ENCODE measurements at places on chromosomes 1 and 21.

- DNase-seq: no peak
Measured at GRCh38 chr1:43368646-43369020, 822 bp upstream of the ELOVL1 start.

DNA sequence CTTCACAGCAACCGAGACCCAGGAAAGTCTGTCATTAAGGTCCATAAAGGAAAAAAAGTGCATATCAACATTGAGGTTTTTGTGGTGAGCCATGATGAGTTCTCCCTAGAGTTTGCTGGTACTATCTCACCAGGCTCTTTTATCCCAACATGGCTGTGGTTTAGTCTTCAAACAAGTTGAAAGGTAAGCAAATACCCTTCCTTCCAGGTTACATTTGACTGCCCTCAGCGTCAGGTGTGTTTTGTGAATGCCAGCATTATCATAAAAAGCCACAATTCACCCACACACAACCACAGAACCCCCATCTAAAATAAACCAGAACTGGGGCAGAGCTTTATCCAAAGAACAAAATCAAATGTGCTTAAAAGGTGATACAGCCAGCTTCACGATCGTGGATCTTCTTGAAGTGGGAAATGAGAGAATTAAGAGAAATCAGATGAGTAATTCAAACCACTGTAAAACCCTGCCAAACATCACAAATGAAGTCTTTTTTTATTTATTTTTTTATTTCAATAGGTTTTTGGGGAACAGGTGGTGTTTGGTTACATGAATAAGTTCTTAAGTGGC, 64.7 kb downstream of the SETD4 start:
- DNase-seq: no peak

- no peak for DNase-seq
Measured at GRCh38 chr21:34200288-34200905, 127.0 kb downstream of the MRPS6 start.

- no peak for DNase-seq
Measured at GRCh38 chr1:205258719-205259118, 31.0 kb downstream of the TMCC2 start.

DNA sequence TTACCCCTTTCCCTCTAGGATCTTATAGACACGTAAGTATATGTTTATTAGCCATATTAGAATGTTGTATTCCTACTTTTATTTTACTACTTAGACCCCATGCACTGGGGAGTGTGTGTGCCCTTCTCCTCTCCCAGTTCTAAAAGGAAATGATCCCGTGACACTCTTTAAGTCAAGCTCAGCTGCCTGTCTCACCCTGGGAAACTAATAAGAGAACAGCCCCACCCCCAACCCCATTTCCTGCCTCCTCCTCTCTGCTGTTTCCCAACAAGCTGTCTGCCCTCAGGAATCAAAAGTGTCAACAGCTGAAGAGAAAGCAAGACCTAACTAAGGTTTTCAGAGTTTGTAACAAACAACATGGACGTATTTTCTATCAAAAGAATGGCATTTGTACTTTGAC, 92.6 kb upstream of the VAV3 start:
- DNase-seq: no peak

DNA sequence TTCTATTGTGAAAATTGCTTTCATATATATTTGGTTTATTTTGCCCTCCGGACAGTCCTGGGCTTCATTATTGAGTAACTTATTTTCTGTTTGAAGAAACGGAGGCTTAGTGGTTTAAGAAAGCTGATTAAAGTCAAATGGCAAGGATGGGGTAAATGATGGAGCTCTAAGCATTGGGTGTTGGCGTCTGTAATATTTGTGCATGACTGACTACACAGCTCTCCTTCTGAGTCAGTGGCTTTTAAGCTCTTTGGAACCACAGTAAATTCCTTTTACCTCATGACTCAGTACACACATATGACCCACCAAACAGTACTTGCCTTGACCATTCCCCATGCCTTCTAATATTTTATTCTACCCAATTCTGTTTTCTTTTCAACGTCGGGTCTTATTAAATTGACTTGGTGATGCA, 21.0 kb downstream of the B3GALT5 start:
- DNase-seq: peak; percentile 82

- DNase-seq: peak; percentile 68
Measured at GRCh38 chr1:94209425-94209824, 28.0 kb downstream of the ARHGAP29 start.

DNA sequence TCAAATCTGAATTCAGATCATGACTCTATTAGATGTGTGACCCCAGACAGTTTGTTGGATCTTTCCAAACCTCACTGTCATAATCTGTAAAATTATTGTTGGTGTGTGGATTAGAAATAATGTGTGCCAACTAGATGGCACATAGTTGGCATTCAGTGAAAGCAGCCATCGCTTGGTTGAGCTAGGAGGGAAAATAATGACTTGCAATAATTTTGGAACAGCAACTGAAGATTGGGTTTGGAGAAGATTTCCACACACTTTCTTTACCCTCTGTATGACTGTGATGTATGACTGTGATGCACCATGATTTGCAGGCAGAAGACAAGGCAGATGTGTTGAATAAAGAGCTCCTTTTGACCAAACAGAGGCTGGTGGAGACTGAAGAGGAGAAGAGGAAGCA, 24.0 kb upstream of the CACYBP start:
- DNase-seq: no peak

- DNase-seq: no peak
Measured at GRCh38 chr1:223219318-223219635, 76.2 kb upstream of the TLR5 start.

DNA sequence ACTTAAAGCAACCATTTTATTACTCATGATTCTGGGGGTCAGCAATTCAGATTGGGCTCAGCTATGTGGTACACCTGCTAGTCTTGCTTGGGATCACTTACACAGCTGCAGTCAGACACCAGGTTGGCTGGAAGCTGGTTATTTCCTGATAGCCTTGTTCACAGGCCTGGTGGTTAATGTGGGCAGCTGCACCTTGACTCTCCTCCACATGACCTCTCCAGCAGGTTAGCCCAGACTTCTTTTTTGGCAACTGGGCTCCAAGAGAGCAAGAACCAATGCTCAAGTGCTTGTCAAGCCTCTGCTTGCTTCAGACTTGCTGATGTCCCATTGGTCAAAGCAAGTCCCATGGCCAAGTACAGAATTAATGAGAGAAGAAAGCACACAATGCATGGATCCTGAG, 11.8 kb upstream of the POGK start:
- no peak for DNase-seq

DNA sequence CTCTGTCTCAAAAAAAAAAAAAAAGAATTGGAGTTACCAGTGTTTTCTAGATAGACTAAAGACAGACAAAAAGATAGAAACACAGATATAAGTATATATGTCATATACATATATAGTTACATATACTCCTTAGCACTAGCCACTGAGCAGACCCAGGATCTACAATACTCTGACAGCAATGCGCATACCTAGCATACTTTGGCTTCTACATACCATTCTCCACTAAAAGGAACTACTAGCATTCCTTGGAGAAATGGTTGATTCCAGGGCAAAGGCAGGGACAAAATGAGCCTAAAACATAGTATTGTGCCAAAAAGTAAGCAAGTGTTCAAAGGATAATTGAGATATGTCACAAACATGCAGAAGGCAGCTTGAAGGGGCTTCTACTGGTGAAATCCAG, 22.7 kb downstream of the SYNJ1 start:
- peak; percentile 31 for DNase-seq

- DNase-seq: no peak
Measured at GRCh38 chr1:114482585-114482984, 28.4 kb downstream of the TRIM33 start.

- peak; percentile 85 for DNase-seq
Measured at GRCh38 chr1:43867976-43868740, 65.4 kb upstream of the ARTN start.

GRCh38 chr1:99877568-99877967, 27.4 kb downstream of the AGL start:
- no peak for DNase-seq

DNA sequence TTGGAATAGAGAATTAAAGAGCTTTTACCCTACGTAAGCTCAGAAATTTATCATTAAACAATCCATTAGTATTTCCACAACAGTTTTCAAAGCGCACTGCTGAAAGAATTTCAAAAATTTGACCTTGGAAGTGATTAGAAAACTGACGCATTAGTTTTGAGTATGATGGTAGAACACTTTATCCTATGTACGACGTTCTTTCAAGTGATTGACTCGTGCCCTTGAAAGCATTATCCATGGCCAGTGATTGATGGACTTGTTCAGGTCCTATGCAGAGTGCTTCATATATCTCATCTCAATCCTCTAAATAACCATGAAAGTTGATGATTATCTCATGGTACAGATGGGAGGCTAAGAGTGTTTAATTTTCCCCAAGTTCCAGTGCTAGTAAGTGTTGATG, 697.2 kb downstream of the USP25 start:
- peak; percentile 43 for DNase-seq

DNA sequence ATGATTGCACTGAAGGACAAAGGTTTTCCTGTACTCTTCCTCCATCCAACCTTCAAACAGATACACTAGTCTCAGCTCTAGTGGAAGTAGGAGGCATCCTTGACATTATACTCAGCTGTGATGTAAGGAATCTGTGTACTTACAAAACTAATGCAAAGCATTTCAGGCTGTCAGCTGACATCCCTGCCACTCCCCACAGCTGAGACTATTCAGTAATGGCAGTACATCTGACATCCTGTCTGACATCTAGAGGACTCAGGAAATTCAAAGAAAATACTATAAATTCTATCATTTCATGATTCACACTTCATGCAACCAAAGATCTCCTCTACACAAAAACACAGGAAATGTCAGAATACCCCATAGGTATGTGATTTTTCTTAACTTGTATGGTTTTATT, 325.8 kb downstream of the SMYD3 start:
- DNase-seq: no peak

- DNase-seq: no peak
Measured at GRCh38 chr1:160451119-160451858, 50.9 kb downstream of the VANGL2 start.

DNA sequence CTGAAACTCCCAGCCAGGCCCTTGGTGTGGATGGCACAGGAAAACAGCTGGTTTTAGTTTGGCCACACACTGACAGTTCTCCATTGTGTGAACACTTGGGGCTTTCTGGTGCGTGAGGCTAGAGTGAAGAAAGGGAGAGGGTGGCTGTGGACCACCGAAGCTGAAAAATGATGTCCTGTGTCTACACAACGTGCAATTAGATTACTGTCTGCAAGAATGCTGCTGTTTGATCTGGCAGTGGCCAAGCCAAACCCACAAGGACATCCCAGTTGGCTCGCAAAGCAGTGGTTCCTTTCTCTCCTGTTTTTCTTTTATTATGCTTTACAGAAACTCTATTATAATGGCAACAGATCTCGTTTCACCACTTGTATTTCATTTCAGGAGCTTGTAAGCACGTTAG, 58.9 kb downstream of the ERG start:
- DNase-seq: peak; percentile 67

- DNase-seq: no peak
Measured at GRCh38 chr1:211647711-211648121, 27.7 kb downstream of the NEK2 start.

- DNase-seq: no peak
Measured at GRCh38 chr1:169144941-169145626, 38.6 kb downstream of the ATP1B1 start.

- DNase-seq: peak; percentile 24
Measured at GRCh38 chr1:1123581-1124507, 8.0 kb upstream of the C1orf159 start.

GRCh38 chr1:164753521-164754077, 194.6 kb downstream of the PBX1 start:
- peak; percentile 47 for DNase-seq

DNA sequence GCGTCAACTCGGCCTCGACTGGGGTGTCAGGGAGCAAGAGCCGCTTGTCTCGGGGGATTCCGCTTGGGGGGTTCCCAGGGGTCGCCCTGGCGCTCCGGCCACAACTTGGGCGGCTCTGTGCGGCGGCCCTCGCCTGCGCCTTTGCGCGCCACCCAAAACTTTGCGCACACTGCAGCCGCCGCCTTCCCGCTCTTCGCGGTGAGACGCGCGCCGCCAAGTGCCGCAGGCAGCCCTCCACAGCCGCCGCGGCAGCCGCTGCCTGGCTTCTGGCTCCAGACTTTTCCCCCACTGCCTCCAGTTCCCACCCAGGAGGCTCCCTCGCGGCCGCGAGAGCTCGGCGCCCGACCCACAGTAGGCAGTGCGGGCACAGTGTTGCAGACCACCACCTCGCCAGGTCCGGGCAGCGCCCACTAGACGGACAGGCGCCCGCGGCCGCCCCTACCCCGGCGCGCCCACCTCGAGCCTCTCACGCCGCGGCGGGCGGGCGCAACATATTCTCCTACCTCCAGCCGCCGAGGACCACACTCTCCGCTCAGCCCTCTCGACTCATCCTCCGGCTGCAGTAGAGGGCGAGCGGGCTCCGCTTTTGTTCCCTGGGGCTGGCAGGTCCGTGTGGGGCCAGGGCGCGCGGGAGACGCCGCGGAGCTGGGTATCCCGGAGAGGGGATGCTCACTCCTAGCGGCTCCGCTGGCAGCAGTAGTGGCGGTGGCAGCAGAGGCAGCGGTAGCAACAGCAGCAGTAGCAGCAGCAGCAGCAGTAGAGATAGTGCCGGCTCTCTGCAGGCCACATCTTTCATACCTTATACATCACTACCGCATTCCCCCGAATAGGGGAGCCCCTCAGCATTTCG, 296.6 kb downstream of the OMA1 start:
- peak; percentile 18 for DNase-seq

DNA sequence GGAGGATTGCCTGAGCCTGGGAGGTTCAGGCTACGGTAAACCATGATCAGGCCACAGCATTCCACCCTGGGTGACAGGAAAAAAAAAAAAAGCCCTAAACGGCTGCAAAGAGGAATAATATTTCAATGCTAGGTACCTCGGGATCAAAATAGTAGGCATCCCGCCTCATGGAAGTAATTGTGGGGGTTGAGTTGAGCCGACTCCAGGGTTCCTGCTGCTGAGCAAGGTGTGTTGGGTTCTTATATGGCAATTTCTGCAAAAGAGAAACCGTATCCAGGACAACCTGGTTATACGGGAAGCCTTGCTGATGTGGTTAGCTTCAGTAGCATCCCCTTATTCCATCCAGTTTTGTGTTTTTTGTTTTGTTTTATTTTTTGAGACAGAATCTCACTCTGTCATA, 6.1 kb upstream of the ELAPOR1 start:
- DNase-seq: no peak

- no peak for DNase-seq
Measured at GRCh38 chr1:66732407-66733166, 19.7 kb upstream of the DYNLT5 start.

GRCh38 chr1:9763914-9764313, 59.9 kb downstream of the CLSTN1 start:
- no peak for DNase-seq

DNA sequence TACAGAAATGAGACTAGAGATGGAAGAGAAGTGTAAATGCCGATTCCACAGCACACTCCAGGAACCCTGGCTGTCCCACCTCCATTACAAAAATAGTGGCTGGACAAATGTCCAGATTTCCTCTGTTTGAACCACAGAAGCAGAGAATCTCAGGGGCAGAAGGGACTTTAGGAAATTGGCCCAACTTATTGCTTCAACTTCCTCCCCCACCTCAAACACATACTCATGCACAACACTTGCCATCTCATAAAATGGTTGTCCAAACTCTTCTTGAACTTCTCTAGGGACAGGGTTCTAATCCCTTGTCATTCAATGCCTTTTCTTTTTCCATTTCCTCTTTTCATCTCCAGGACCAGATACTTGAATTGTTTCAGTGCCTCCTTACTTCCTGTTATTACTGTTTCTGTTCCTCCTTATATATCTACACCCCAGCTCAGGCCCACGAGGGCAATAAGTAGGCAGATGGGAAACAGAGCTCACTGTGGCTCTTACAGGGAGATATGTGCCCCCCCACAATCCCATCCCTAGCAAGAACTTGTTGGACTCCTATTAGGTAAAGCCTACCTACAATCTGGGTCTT, 8.5 kb upstream of the B4GALT3 start:
- no peak for DNase-seq

Data from fibroblast of the aortic adventitia (primary cell).